ENCODE measurements at places on chromosomes 3 and 15. TPM values are rescaled to one million over a fixed set of nuclear protein-coding genes. Genes with fewer than 3 reads are reported as not detected.

DNA sequence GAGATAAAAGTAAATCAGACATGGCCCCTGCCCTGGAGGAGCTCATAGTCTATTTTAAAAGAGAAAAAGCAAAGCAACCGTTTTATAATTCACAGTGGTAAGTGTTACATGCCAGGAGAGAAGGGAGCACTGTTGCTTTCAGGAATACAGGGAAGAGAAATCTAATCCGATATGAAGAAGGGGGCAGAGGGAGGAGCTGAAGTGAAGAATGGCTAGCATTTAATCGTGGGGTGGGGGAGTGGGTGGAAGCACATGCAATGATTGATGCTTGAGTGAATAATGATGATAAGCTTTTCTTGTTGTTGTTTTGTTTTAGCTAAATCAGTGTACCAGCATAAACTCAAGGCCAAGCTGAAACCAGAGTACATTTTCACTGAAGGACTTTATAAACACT is 629.5 kb downstream of the MAGI1 start:
- DNase-seq = no peak

DNA sequence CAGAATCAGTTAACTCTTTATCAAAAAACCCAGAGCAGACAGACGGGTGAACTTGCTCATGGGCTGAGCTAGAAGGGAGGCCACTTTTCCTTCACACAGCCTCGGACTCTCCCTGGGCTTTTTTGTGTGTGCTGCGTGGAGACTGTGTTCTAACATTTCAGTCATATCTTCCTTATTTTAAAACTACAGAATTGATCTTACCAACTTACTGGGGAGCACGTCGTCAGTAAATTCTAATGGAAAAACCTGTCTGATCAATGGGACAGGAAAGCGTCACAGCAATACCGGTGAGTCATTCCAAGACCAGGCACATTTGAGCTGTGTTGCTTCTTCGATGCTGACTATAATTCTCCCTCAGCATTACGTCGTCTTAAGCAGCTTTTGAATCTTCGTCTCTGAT is 145.1 kb downstream of the LPP start:
- no peak for DNase-seq

DNA sequence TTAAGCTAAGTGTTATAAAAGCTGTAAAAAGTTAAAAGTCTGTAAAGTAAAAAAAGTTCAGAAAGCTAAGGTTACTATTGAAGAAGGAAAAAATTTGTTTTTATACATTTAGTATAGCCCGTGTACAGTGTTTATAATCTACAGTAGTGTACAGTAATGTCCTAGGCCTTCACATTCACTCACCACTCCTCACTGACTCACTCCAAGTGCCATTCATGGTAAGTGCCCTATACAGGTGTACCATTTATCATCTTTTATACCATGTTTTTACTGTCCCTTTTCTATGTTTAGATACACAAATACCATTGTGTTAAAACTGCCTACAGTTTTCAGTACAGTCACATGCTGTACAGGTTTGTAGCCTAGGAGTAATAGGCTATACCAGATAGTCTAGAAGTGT is 8.8 kb downstream of the CCDC71 start:
- DNase-seq = no peak

DNA sequence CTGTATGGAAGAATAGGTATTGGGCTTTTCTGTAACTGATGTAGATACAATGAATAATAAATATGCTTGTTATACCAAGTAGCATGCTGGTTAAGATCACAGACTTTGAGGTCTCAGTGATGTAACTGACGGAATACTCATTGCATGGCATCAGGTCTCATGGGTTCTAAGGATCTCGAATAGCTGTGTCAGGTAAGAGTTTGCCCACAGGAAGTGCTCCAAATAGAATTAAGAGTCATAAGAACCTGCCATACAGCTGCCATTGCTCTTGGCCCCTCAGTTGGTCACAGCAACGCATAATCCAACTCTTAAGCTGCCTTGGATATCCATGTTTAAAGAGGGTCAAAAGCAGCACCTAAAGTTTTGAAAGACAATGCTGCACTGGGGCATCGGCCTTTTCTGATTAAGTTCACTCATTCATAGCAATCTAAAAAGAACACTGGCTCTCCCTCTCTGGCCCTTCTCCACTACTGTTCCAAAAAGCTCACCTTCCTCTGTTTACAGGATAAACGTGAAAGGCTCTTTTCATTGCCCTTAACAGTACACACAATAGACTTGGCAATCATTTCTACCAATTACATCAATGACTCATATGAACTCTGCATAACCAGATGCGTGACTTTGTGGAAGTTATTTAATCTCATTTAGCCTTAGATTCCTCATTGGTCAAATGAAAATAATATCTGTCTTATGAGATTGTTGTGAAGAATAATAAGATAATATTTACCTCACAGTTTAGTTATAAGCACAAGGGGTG is 74.6 kb downstream of the ZBTB20 start:
- no peak for DNase-seq

RAMAC gene
- 37.2 TPM for polyA plus RNA-seq

FAM107A gene
- 3.5 TPM for polyA plus RNA-seq

GRCh38 chr15:97301166-97301565 is 659.3 kb upstream of the ARRDC4 start:
- no peak for DNase-seq

CHL1 gene
- 15.9 TPM for polyA plus RNA-seq

- no peak for DNase-seq
Observed at GRCh38 chr15:62497356-62497755, 332.3 kb upstream of the C2CD4B start.

DNA sequence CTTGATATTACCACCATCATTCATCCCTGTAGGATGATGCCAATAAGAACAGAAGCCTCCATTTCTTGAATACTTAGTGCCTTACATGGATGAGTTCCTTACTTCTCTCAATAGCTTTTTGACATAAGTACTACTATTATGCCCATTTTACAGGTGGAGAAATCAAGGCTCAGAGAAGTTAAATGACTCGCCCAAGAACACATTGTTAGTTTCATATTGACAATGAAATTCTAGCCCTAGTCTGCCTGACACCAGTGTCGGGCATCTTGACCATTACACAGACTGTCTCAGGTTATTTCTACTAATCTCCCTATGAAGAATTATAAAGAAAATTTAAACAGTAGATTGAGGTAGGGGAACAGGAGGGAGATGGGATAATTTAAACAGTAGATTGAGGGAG is 52.5 kb upstream of the ARL8B start:
- no peak for DNase-seq

DNA sequence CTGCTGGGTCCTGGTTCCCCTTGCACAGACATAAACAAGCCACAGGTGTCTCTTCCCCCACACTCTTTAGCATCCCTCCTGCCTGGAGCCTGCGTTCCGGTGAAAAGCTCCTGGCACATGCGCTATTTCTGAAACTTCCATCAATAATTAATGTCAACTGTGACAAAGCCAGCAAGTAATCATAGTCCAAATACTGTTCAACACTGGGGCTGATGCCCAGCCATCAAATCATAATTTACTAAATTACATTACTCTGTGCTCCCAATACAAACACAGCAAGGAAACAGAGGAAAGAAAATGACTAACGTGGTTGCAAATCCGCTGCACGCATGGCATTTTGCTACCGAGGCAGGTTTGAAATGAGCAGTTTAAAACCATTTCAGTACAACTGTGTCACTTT is 294.7 kb downstream of the ERC2 start:
- no peak for DNase-seq

- DNase-seq = peak; percentile 70
Observed at GRCh38 chr3:195863121-195864061, 45.0 kb downstream of the TNK2 start.

DNA sequence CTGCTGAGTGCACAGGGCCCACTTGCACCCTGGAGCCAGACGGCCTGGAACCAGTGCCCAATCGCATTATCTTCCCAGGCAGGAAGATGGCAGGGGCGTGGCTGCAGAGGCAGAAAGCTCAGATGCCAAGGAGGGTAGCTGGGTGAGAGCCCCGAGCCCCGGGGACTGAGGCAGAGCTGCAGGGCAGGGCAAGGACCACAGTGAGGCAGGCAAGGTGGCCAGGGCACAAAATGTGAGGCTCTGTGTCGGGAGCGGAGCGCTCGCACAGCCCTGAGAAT is 1.6 kb upstream of the CCDC33 start:
- DNase-seq = no peak

DNA sequence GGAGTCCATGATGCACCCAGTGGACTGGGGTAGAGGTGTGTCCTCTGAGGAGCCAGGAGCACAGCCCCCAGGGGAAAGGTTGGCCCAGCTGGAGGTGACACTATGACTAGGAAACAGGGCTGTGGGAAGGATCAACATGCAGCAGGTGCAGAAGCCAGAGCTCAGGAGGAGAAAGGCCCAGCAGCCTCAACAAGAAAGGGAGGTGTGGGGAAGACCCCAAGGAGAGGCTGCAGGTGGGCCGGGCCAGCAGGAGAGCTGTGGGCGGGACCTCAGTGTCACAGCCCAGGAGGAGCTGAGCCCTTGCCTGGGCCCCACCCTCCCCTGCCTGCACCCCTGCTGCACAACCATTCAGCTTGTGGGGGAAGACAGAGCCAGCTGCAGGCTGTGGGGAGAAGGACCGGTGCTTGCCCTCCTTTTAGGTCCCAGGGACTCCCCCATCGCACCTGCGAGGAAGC is 18.4 kb upstream of the KLF13 start:
- no peak for DNase-seq
